ENCODE measurements at places on chromosomes 12 and 14. TPM values are rescaled to one million over a fixed set of nuclear protein-coding genes. Genes with fewer than 3 reads are reported as not detected.

The SERPINA10 gene
- not detected for total RNA-seq

The CPNE8 gene
- 12.5 TPM for total RNA-seq

The VDR gene
- total RNA-seq, result 13.6 TPM

The HOXC12 gene
- total RNA-seq, result not detected

The TNFAIP2 gene
- 12.3 TPM for total RNA-seq

The PHC1 gene
- 43.5 TPM for total RNA-seq

The HCFC2 gene
- total RNA-seq, result 20.2 TPM

The FAM181A gene
- not detected for total RNA-seq

The FGF6 gene
- total RNA-seq, result not detected

The ANKRD13A gene
- 83.9 TPM for total RNA-seq

The KRT6C gene
- 6.3 TPM for total RNA-seq

The SYNDIG1L gene
- total RNA-seq, result not detected

The CCDC196 gene
- not detected for total RNA-seq

The SLCO1C1 gene
- 0.54 TPM for total RNA-seq

The LRRK2 gene
- total RNA-seq, result 0.39 TPM

The KRT78 gene
- not detected for total RNA-seq

The CATSPERB gene
- total RNA-seq, result not detected

The SLC6A12 gene
- not detected for total RNA-seq

The OR6C6 gene
- not detected for total RNA-seq

The EXOC3L4 gene
- total RNA-seq, result not detected

The SYCP3 gene
- total RNA-seq, result under 0.01 TPM

The FAIM2 gene
- under 0.01 TPM for total RNA-seq

Measured in placental epithelial cell (primary cell).